ENCODE measurements at places on chromosomes 11 and 22.
A peak's percentile ranks its signal among the peaks of the same experiment; 100 is the strongest.

GRCh38 chr11:70586261-70587074, 188.1 kb downstream of the CTTN start:
- H3K36me3 ChIP-seq = no peaks in the 10 kb centered on the region
- DNase-seq = no peak
- no peak overlapping the region for H3K27ac ChIP-seq
- no peaks in the 10 kb centered on the region for H3K4me1 ChIP-seq
- H3K27me3 ChIP-seq = peaks cover 2% of the 10 kb centered on the region

DNA sequence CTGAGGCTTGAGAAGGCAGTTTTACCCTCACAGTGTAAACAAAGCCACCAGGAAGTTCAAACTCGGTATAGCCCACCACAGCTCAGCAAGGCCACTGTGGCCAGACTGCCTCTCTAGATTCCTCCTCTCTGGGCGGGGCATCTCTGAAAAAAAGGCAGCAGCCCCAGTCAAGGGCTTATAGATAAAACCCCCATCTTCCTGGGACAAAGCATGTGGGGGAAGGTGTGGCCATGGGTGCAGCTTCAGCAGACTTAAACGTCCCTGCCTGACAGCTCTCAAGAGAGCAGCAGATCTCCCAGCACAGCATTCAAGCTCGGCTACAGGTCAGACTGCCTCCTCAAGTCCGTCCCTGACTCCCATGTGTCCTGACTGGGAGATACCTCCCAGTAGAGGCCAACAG, 69.7 kb downstream of the TTC28 start:
- no peak overlapping the region for H3K4me3 ChIP-seq
- H3K27ac ChIP-seq = no peak overlapping the region
- no peaks in the 10 kb centered on the region for H3K4me1 ChIP-seq
- H3K27me3 ChIP-seq = no peaks in the 10 kb centered on the region
- no peak for DNase-seq
- no peaks in the 10 kb centered on the region for H3K36me3 ChIP-seq

GRCh38 chr11:78318321-78319114, 99.1 kb downstream of the GAB2 start:
- DNase-seq = peak; percentile 74
- no peaks in the 10 kb centered on the region for H3K27me3 ChIP-seq
- peaks cover 13% of the 10 kb centered on the region for H3K4me1 ChIP-seq
- peak overlapping the region; percentile 69 for H3K27ac ChIP-seq
- no peaks in the 10 kb centered on the region for H3K36me3 ChIP-seq

DNA sequence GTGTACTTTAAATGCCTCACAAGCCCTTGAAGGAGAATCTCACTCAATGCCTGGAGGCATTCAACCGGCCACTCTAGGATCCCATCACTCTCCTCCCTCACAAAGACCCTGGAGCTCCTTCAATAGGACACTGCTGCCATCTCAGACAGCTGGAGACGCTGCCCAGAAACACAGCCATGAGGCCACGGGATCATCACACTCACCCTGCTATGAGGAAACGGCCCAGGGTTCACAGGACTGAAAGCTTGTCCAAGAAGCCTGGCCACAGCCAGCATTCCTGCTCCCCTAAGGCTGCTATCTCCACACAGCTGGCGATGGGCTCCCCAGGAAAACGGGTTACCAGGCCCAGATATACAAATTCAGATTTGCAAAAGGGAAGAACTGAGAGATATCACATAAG, 13.2 kb downstream of the CARS1 start:
- peaks cover 47% of the 10 kb centered on the region for H3K36me3 ChIP-seq
- DNase-seq = no peak
- peaks cover 6% of the 10 kb centered on the region for H3K4me1 ChIP-seq
- no peak overlapping the region for H3K27ac ChIP-seq
- no peak overlapping the region for H3K4me3 ChIP-seq
- H3K27me3 ChIP-seq = no peaks in the 10 kb centered on the region

DNA sequence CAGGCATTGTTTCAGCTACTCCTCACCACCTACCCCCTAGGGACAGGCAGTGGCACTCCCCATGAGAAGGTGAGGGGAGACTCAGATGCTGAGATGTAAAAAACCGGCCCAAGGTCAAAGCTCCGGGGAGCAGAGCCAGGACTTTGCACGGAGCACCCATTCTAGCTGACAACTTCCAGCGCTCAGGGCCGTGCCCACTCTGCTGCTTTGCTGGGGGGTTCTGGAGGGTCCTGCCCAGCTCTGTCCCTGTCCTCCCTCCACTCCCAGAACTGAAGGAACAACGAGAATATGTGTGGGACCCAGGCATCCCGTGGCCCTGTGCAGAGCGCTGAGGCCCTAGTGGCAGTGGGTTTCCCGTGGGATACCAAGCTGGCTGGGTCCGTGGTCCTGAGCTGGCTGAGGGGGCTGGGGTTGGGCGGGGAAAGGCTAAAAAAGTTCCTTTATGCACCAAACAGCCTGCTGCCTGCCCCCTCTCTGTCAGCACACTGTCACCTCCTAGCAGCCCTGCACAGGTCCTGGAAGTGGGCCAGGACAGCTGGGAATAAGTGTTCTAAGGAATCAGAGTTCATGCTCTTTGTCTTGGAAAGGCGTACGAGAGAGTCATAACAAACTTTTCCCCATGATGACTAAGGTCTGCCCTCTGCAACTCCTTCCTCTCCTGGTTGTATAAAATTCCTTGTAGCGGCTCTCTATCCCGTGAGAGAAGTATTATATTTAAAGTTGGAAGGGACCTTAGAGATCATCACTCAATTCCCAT, 1.9 kb downstream of the MS4A10 start:
- peaks cover 2% of the 10 kb centered on the region for H3K27me3 ChIP-seq
- peak; percentile 95 for DNase-seq
- H3K4me3 ChIP-seq = no peak overlapping the region
- no peaks in the 10 kb centered on the region for H3K36me3 ChIP-seq
- H3K4me1 ChIP-seq = peaks cover 28% of the 10 kb centered on the region
- H3K27ac ChIP-seq = peak overlapping the region; percentile 66

- no peaks in the 10 kb centered on the region for H3K36me3 ChIP-seq
- H3K27ac ChIP-seq = no peak overlapping the region
- peaks cover 5% of the 10 kb centered on the region for H3K27me3 ChIP-seq
- H3K4me1 ChIP-seq = peaks cover 5% of the 10 kb centered on the region
Measured at GRCh38 chr11:19445771-19446170, 205.0 kb upstream of the E2F8 start.

DNA sequence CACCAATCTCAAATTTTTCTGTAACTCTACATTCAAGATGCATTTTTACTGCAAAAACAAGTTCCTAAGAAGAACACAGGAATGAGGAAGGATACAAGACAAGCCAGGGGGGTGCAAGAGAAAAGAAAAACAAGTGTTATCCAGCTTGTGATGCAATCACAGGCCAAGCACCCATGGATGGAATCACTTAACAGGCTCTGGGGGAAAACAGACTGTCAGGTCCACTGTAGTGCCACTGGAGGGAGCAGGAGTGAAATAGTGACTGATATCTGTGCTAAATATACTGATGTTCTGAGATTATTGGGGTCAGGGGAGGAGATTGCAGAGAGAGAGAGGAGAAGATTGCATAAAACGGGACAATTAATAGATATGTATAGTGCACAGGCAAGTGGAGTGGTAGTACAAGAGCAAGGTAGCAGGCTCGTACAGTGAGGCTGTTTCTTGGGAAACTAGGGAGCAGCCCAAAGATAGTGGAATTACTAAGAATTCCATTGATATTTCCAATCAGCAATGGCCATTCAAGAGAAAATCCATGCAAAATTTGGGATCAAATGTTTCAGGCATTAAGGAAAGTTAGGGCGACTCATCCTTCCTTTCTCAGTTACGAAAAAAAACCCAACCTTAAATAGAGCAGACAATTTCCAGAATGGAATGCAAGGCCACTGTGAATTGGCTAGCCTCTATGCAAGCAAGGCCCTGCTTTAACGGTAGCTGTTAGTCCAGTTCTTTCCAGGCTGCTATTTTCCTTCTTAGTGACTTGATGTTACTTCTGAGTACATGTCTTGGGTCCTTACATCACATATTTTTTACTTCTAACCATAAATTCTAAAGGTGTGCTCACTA, 52.2 kb upstream of the CEP126 start:
- no peak overlapping the region for H3K4me3 ChIP-seq
- no peaks in the 10 kb centered on the region for H3K36me3 ChIP-seq
- H3K27ac ChIP-seq = no peak overlapping the region
- H3K27me3 ChIP-seq = no peaks in the 10 kb centered on the region
- no peaks in the 10 kb centered on the region for H3K4me1 ChIP-seq

- no peaks in the 10 kb centered on the region for H3K27me3 ChIP-seq
- peak overlapping the region; percentile 77 for H3K4me3 ChIP-seq
- DNase-seq = no peak
- peaks cover 35% of the 10 kb centered on the region for H3K4me1 ChIP-seq
Measured at GRCh38 chr11:62671236-62671607, 251 bp upstream of the UQCC3 start.

DNA sequence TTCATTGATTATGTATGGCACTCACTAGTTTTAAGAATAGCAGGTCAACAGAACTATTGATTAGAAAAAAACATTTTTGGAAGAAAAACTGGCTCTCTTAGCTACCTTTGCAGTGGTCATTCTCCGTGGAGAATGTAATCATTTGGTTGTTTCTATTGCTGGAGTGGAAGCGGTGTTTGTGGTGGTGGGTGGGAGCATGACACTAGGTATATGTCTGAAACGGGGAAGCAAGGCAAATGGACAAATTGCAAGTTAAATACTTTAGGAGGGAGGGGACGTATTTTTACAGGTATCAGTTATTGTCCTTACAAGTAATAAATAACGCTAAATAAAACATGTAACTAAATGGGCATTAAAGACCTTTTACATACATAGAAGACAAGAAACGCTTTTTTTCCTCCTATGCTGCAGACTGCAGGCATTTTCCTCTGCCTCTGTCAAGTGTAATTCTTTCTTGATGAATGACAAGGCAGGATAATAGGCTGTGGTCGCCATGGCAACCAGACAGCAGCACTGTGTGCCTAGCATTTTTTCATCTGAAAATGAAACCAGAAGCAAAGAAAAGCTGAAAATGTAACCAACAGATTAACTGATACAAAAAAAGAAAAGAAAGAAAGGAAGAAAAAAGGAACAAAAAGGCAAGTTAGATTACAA, 46.2 kb downstream of the BLID start:
- DNase-seq = peak; percentile 88
- no peak overlapping the region for H3K4me3 ChIP-seq
- no peak overlapping the region for H3K27ac ChIP-seq
- H3K4me1 ChIP-seq = peaks cover 4% of the 10 kb centered on the region
- H3K27me3 ChIP-seq = no peaks in the 10 kb centered on the region

DNA sequence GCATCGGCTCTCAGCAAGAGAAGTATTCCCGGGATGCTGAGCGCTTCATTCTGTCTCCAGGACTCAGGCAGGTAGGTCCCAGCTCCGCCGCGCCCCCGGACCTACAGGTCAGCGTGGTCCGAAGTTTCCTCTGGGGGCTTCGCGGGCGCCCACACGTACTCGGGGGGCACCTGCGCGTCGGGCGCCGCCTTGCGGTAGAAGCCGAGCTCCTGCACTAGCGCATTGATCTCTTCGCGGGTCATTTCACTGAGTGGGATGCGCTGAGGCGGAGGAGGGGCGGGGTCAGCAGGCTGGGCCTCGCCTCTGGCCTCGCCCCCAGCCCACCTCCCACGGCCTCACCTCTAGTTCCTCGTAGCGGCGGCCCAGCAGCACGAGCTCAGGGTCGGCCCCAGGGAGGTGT, 2.5 kb downstream of the SELENOM start:
- peaks cover 36% of the 10 kb centered on the region for H3K4me1 ChIP-seq
- no peak overlapping the region for H3K4me3 ChIP-seq
- peak; percentile 50 for DNase-seq
- peaks cover 2% of the 10 kb centered on the region for H3K27me3 ChIP-seq

GRCh38 chr22:38176170-38176741, 5.4 kb downstream of the PLA2G6 start:
- H3K4me1 ChIP-seq = peaks cover 54% of the 10 kb centered on the region
- H3K36me3 ChIP-seq = no peaks in the 10 kb centered on the region
- DNase-seq = peak; percentile 92
- H3K4me3 ChIP-seq = no peak overlapping the region
- H3K27ac ChIP-seq = peak overlapping the region; percentile 91

GRCh38 chr11:61120099-61120705, 17.9 kb downstream of the CD5 start:
- no peak for DNase-seq
- H3K4me1 ChIP-seq = peaks cover 17% of the 10 kb centered on the region
- no peaks in the 10 kb centered on the region for H3K36me3 ChIP-seq
- no peak overlapping the region for H3K27ac ChIP-seq

- no peak overlapping the region for H3K4me3 ChIP-seq
- DNase-seq = no peak
- peaks cover 8% of the 10 kb centered on the region for H3K27me3 ChIP-seq
Measured at GRCh38 chr22:48979482-48979881, 848.2 kb downstream of the BRD1 start.

GRCh38 chr11:70016666-70017367, 61.3 kb upstream of the ANO1 start:
- H3K4me3 ChIP-seq = no peak overlapping the region
- H3K27ac ChIP-seq = no peak overlapping the region
- DNase-seq = peak; percentile 11
- H3K27me3 ChIP-seq = no peaks in the 10 kb centered on the region
